AG04450 (cell line): ENCODE measurements at places on chromosomes 1 and 21. TPM values are rescaled to one million over a fixed set of nuclear protein-coding genes. Genes with fewer than 3 reads are reported as not detected.
A peak's percentile ranks its signal among the peaks of the same experiment; 100 is the strongest.

DNA sequence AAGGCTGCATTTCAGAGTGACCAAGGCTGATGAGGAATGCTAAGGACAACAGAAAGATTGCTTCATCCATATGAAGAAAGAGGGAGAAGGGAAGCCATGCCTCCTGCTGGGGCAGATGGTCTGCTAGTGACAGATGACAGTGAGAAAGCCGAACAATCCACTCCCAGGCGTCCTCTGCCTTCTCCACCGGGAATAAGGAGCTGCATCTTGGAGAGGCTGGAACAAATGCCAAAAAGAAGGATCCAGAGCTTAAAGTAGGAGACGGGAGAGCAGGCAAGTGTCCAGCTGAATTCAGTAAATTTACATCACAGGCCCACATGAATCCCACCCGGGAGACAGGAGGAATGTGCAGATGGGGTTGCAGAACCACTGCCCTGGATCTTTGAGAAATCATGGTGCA lies 33.4 kb downstream of the DDX20 start:
- DNase-seq = no peak

DNA sequence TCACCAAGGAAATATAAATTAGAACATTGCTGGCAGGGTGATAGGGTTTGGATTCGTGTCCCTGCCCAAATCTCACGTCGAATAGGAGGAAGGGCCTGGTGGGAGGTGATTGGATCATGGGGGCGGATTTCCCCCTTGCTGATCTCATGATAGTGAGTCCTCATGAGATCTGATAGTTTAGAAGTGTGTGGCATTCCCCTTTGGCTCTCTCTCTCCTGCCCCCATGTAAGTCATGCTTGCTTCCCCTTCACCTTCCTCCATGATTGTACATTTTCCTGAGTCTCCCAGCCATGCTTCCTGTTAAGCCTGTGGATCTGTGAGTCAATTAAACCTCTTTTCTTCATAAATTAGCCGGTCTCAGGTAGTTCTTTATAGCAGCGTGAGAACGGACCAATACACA lies 60.6 kb downstream of the VPS26C start:
- no peak for DNase-seq

AGT gene
- 6.2 and 8.4 TPM in 2 replicates for polyA plus RNA-seq

BRINP3 gene
- 0.09 and 0.14 TPM in 2 replicates for polyA plus RNA-seq

- no peak for DNase-seq
Observed at GRCh38 chr1:48356901-48357300, 115.1 kb downstream of the SPATA6 start.

PTGFR gene
- 1.2 and 2.0 TPM in 2 replicates for polyA plus RNA-seq

DNA sequence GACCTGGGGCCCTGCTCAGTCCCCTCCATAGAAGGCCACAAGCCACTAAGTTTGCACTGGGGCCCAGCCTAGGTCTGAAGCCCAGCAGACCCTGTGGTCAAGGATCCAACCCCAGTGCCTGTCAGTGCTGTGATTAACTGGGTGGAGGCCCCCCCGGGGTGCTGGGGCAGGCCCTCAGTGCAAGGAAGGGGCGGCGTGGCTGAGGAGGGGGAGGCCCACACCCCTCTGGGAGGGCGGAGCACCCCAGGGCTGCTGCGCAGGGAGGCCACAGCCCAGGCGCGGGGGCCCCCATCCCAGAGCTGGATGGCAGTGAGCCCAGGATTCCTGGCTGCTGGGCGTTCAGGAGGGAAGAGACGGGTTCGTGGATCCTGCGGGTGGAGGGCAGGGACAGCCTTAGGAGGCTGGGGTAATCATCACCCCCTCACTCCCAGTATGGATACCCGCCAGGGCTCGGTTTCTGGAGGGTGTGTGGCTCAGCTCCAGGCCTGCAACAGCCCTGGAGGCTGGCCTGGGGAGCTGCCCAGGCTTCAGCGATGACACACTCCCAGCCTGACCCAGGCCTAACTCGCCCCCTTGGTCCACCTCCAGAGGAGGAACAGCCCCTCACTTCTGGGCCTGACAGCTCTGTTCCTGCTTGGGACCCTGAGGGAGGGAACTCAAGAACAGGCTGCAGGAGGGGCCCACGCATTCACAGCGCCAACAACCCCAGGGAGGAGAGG lies 890 bp downstream of the GJC2 start:
- peak; percentile 65 for DNase-seq

GRCh38 chr1:10510520-10511493 lies 36.1 kb downstream of the PEX14 start:
- DNase-seq = peak; percentile 66

DNA sequence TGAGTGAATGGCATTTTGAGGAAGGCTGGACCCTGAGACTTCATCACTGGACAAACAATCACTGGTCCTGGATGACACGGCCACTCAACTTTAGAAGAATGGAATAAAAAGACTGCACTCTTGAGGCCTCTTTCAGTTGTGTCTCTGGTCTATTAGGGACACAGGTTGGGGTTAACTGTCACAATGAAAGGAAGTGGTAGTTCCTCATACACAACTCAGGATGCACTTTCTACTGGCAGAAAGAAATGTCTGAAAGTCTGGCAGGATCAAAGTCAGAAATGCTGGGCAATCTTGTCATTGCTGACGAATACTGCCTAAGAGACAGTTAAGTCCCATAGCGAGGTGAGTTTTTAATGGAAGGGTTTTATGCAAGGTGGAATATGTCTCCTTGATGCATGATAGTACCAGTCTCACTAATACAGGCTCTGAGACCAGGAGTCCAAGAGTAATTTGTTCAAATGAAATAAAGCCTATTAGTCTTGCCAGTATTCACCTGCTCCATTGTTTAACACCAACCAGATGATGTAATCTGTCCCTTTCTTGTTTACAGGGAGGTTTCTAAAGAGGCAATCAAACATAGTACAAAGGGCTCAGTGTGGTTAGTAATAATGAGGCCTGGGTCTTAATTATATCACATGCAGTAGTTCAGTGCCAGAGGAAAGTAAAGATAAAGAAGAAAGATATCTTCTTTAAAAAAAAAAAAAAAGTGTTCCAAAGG lies 11.2 kb upstream of the RRP15 start:
- no peak for DNase-seq

- DNase-seq = no peak
Observed at GRCh38 chr1:195550071-195550862, 1058.0 kb downstream of the KCNT2 start.

GRCh38 chr1:184843732-184844495 lies 89.3 kb upstream of the EDEM3 start:
- no peak for DNase-seq

HSF2BP gene
- polyA plus RNA-seq = 1.0 and 1.1 TPM in 2 replicates

CFAP107 gene
- polyA plus RNA-seq = not detected in 2 replicates

- no peak for DNase-seq
Observed at GRCh38 chr1:8939362-8939995, 6.2 kb upstream of the CA6 start.

ZFP69B gene
- 4.4 and 5.9 TPM in 2 replicates for polyA plus RNA-seq

ZNF496 gene
- polyA plus RNA-seq = 18.5 and 20.0 TPM in 2 replicates

DNA sequence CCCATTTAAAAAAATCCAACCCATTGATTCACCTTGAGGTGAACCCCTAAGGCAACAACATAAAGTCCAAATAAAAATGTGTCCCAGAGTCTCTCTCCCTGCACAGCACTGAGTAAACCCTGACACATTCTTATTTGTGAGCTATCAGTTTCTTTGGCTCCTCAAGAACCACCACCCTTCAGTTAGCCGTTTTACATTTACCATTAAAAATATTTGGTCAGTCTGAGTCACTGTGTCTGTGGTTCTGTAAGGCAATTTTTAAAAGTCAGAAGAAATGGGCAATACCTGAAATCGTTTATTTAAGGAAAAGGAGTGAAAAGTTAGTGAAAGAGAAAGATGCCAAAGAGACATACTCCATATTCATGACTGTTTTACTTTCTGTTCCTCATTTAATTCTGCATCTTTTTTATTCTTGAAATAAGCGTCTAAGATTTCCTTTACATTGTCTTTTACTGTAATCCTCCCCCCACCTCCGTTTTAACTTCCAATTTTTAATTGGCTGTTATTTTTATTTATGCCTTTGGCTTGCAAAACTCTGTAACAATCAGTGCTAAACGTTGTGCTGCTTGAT lies 91.7 kb upstream of the IVNS1ABP start:
- no peak for DNase-seq

TRIM63 gene
- not detected in 2 replicates for polyA plus RNA-seq

TMEM82 gene
- not detected in 2 replicates for polyA plus RNA-seq

DNA sequence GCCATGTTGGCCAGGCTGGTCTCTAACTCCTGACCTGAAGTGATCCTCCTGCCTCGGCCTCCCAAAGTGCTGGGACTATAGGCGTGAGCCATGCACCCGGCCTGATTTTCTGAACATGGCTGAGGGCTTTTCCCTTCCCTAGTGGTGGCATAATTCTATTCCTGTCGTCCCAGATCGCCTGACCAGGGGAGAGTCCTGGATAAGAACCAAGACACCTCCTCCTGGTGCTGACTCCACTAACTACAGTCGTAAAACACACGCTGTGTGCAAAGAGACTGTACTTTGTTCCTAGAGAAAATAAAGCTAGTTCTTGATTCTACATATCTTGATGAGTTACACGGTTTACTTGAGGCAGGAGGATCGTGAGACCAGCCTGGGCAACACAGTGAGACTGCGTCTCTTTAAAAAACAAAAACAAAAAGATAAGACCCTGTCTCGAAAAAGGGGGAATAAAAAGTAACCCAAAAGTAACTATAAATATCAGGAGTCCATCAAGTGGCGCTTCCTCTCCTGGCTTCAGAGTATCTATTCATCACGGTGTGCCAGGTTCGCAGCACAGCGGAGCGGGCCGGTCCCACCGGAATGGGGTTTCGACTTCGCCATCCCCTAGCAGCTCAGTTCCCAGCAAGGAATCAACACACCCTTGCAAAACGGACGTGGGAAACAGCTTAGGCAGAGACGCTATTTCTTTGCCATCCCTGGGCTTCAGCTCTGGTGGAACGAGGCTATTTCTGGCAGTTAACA lies 973 bp downstream of the SDF4 start:
- no peak for DNase-seq

PTPRU gene
- 7.8 and 9.7 TPM in 2 replicates for polyA plus RNA-seq

- no peak for DNase-seq
Observed at GRCh38 chr1:39081271-39082009, 55.3 kb downstream of the NDUFS5 start.

CIART gene
- 8.6 and 9.4 TPM in 2 replicates for polyA plus RNA-seq

LINGO4 gene
- polyA plus RNA-seq = not detected in 2 replicates

DNA sequence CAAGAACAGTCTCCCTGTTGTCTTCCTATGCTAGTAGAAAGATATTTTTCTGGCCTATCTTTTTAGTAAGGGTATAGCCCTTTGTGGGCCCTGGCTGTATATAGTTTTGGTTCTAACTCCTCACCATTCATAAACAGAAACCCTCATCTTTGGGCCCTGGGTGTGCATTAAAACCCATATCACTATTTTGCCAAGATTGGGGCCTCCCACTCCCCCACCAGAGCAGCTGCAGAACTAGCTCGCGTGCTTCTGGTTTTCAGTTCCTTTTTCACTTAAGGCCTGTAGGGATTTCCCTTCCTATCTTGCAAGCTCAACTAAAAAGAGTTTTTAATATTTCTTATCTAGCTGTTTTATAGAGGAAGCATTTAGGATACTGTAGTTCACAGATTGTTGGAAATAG lies 106.4 kb downstream of the RGL1 start:
- no peak for DNase-seq

GRCh38 chr1:246214708-246215509 lies 292.2 kb downstream of the SMYD3 start:
- peak; percentile 89 for DNase-seq

- no peak for DNase-seq
Observed at GRCh38 chr1:205971082-205971481, 27.8 kb upstream of the SLC26A9 start.

DNA sequence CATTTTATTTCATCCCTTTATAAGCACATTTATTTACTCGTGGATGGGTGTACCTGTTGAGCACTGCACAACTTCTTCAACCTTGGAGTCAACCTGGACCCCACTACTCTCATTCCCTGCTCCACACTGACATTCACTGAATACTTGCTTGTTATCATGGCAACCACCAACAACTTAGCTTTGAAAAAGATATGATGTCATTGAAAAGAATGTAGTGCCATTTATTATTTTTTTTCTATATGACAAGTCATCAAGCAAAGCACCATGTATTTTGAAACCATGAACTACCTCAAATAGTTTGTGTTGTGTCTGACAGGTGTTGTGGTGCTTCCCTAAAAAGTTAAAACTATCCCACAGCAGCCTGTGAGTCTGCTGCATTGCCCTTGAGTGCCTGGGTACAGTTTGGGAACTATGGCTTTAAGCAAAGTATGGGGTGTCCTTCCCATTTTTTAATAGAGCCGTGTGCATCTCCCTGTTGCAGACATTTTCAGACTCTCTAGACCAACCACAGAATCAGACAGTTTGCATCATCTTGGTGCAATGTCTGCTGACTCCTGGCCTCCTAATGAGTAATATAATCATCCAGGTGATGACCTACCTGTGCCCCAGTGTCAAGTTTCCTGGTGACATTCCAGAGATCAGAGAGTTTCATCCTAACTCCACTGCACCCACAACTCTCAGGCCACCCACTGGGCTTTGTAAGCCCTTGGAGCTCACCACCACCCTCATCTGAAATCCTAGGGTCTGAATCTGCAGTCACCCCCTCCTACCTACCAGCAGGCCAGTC lies 339.7 kb upstream of the PROX1 start:
- DNase-seq = no peak

GRCh38 chr1:185917646-185918045 lies 183.5 kb downstream of the HMCN1 start:
- peak; percentile 20 for DNase-seq

DNA sequence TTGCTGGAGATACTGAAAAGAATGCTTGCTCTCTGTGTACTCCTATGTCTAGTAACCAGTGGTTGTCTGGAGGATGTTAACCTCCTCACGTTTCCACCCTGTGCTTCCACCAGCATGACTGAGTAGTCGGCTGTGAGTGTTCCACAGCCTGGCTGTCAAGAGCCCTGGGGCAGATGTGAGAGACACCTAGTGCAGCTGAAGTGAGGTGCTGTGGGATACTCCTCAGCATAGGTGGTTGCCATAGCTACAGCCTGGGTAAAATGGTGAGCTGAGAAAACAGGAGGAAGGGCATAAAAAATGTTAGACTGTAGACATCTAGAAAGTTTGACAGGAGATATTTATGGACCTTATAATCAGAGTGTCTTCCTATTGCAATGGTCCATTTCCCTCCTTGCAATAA lies 15.8 kb downstream of the IVL start:
- no peak for DNase-seq
